ENCODE measurements at places on chromosomes 1 and 21.
A peak's percentile ranks its signal among the peaks of the same experiment; 100 is the strongest.

GRCh38 chr1:207069061-207069460 lies 16.0 kb downstream of the PFKFB2 start:
- no peak for DNase-seq

- DNase-seq, result no peak
Measured at GRCh38 chr1:240192851-240193250, 101.2 kb downstream of the FMN2 start.

- no peak for DNase-seq
Measured at GRCh38 chr1:183844806-183845205, 39.9 kb downstream of the RGL1 start.

GRCh38 chr1:101532377-101532776 lies 295.6 kb downstream of the S1PR1 start:
- DNase-seq, result no peak

DNA sequence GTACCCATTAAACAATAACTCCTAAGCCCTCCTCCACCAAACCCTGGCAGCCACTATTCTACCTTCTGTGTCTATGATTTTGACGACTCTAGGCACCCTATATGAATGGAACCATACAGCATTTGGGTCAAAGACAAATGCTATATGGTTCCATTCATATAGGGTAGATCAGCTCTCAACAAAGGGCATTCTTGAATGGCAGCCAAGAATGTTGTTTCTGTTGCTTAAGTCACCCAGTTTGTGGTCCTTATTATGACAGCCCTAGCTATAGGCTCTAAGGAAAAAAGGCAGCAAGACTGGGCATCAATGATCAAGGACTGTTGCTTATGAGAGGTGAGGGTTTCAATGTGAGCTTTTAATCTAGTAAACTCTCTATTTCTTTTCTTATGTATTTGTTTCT lies 4.7 kb upstream of the SLC5A9 start:
- DNase-seq, result no peak

DNA sequence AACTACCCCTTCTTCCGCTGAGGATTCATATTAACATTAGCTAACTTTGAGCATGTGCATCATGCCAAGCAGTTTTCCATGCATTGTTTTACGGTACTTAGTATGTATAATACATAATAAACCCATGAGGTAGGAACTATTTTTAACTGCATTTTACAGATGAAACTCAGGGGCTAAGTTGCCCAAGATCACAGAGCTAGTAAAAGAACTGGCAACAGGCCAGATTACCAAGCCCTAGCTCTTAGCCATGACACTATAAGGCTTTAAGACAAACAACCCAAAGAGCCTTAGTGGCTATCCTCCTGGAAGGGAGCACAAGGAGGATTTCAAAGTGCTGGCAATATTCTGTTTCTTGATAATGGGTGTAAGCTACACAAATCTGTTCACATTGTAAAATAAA lies 6.1 kb downstream of the AK2 start:
- no peak for DNase-seq

DNA sequence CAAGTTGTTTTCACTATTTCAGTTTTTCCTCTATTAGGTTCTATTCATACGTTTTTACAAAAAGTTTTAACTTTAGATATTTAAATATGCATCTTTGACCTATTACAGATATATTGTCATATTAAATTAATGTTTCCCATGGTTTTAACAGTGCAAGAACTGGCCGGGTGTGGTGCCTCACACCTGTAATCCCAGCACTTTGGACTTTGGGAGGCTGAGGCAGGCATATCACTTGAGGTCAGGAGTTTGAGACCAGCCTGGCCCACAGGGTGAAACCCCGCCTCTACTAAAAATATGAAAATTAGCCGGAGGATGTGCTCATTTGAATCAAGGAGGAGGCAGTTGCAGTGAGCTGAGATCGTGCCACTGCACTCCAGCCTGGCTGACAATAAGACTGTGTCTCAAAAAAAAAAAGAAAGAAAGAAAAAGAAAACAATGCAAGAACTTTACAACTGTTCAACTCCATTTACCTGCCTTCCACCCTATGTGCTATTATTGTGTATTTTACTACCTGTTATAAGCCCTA lies 19.8 kb upstream of the TINAGL1 start:
- no peak for DNase-seq

DNA sequence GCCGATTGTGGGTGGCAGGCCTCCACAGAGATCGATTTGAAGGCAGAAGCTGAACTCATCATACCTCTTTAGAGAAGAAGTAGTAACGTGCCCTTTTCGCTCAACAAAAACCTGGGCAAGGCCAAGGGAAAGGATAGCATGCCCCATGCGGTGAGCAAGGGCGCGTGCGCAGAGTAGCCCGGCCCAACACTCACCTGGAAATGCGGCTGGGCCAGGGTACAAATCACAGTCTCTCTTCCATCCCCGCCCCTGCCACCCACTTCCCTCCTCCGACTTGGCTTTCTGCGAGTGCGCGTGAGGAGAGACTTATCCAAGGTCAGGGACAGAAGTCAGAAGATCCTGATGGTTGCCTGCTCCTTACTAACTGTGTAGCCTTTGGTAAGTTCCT lies 160.7 kb upstream of the C1orf21 start:
- no peak for DNase-seq

GRCh38 chr1:51063121-51063520 lies 38.9 kb upstream of the C1orf185 start:
- DNase-seq, result no peak

GRCh38 chr1:215905493-215906115 lies 338.5 kb downstream of the KCTD3 start:
- DNase-seq, result no peak

DNA sequence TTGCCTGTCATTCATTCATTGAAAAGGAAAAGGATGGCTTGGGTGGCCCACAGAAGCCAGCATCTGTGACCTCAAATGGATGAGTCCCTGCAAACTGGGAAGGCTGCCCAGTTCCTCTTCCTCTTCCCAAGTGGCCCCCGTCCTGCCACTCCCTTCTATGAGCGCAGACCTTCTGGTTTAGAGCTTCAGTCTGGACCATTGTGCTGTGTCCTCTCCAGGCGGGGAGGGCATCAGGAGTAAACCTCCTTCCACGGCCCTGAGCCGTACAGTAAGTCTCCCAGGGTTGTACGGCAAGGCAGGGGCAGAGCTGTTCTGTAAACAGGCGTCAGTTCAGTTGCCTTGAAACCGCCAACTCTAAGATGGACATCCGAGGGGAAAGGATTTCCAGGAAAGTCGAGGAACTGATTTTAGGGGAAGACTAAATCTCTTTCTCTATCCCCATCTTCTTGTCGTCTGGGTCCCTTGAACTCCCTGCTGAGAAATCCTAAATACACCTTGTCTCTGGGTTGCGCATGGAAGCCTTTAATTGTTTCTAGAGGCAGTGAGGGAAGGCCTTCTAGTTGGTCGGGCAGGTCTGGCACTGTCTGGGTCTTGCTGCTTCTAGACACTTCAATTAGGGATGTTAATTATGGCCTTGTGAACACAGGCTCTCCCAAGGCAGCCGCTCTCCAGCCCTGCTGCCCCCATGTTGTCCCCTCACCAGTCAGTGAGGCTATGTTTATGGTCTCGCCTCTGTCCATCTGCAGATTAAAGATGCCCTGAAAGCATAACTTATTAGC lies 22.1 kb downstream of the SOX13 start:
- DNase-seq, result no peak

DNA sequence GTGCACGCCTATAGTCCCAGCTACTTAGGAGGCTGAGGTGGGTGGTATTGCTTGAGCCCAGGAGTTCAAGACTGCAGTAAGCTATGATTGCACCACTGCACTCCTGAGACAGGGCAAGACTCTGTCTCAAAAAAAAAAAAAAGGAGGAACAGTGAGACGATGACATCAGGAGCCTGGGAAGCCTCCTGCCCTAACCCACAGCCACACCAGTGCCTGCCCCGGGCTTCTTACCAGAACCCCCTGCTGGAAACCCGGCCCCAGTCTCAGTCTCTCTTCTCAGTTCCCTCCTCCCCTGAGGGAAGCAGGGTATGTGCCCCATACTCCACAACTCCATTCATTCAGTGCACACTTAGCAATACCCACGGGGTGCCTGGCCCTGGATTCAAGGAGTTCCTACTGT lies 9.1 kb downstream of the COL8A2 start:
- DNase-seq, result no peak

GRCh38 chr1:168342572-168343280 lies 62.0 kb downstream of the TBX19 start:
- peak; percentile 77 for DNase-seq

- DNase-seq, result no peak
Measured at GRCh38 chr1:235079443-235080296, 49.0 kb downstream of the TOMM20 start.

GRCh38 chr1:203172184-203173010 lies 3.2 kb downstream of the MYBPH start:
- DNase-seq, result no peak

DNA sequence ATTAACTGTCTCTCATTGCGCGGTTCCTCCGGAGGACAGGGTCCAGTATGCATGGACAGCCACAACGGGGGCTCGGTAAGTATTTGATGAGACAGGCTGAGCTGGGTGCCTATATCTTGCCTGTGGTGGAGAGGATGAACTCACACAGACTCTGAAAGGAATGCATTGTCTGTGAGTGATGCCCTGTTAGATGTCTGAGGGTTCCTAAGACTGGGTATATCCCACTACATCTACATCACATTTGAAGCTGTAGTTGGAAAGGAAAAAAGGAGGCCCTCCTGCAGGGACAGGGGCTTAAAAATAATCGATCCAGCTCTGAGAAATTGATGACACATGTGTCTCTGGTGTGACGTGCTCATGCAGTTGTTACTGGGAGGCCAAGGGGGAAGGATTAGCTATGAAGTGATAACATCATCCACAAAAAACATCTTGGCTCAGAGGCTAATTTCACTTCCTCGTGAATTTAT lies 1.9 kb downstream of the ADARB1 start:
- no peak for DNase-seq

DNA sequence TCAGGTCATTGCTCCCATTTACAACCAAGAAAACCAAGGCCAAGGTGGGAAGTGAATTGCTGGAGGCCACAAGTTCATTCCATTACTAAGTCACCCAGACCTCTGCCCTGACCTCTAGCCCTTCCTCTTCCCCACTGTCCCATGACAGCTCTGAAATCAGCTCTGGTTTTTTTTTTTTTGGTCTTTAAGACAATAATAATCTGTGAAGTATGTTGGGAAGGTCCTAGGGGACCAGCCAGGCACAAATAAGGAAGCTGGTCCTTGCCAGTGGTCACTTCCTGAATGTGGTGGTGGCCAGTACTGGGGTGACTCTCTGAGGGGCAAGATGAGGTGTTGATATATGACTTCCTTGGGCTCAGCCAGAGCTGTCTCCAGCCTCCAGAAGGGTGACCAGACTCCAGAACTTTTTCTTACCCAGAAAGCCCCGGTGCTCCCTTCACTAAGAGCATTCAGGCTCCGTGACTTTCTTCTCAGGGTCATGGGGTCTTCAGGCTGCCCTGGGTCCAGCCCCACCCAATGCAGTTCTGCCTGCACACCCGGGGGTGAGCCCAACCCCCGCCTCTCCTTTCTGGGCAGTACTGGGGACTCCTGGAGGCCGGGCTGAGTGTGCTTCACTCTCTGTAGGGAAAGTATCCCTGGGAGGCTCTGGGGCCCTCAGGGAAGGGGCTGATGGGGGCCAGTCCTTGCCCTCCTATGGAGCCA lies 159.6 kb downstream of the PTPRU start:
- DNase-seq, result no peak

GRCh38 chr1:166911624-166912023 lies 35.6 kb upstream of the TADA1 start:
- no peak for DNase-seq

Measured in stimulated activated CD4-positive, alpha-beta T cell treated with anti-CD3 and anti-CD28 coated beads, TNF-alpha, amount 100 ng/mL, for 1 hour (primary cell).